ENCODE measurements at places on chromosomes 2 and 18. TPM values are rescaled to one million over a fixed set of nuclear protein-coding genes. Genes with fewer than 3 reads are reported as not detected.

GRCh38 chr18:24734058-24734457, 273.6 kb downstream of the HRH4 start:
- DNase-seq: no peak

DNA sequence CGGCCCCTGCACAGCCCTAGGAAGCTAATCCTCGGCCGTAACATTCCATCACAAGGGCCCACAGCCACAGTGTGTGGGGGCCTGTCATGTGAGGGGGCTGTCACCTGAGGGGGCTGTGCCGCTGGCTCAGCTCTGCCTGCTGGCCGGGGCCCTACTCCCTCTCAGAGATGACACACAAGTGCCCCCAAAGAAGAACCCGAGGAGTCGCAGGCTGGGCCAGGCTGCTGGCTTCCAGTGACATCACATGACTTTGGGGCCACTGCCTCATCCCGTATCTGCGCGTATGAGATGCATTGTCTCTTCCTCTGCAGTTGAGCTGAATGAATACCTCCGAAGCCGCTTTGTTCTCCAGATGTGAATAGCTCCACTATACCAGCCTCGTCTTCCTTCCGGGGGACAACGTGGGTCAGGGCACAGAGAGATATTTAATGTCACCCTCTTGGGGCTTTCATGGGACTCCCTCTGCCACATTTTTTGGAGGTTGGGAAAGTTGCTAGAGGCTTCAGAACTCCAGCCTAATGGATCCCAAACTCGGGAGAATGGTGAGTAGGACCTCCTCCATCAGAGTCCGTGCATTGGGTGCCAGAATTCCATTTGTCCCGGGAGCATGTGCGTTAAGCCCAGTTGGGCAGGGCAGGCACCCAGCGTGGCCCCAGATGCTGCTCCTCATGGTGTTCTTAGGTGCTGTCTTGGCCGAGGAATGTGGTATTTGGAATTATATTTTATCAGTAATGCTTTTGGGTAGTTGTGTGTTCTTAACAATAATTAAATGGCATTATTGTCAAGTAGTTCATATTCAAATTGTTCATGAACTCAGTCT, at the start of gene CNDP1:
Gene CNDP1 (plus strand): TSS at position 351 of the 820 bp plus-strand sequence. CDS start 168 bp downstream, at position 519.
- DNase-seq: no peak

GRCh38 chr18:35875566-35875965, 96.9 kb upstream of the RMP24 start:
- no peak for DNase-seq

- no peak for DNase-seq
Observed at GRCh38 chr2:14313341-14313740, 319.2 kb upstream of the LRATD1 start.

DNA sequence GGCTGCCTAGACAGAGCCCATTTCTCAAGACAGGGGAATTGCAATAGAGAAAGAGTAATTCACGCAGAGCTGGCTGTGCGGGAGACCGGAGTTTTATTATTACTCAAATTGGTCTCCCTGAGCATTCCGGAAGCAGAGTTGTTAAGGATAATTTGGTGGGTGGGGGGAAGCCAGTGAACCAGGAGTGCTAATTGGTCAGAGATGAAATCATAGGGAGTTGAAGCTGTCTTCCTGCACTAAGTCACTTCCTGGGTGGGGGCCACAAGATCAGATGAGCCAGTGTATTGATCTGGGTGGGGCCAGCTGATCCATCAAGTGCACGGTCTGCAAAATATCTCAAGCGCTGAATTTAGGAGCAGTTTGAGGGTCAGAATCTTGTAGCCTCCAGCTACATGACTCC, 84.8 kb downstream of the RTN4 start:
- DNase-seq: no peak

- DNase-seq: no peak
Observed at GRCh38 chr2:33014268-33014667, 67.5 kb downstream of the LTBP1 start.

GRCh38 chr18:61360404-61361383, 27.5 kb downstream of the CDH20 start:
- DNase-seq: no peak

GRCh38 chr2:3956406-3956805, 253.0 kb downstream of the DCDC2C start:
- DNase-seq: no peak

GRCh38 chr2:10658914-10659257, 30.9 kb downstream of the NOL10 start:
- DNase-seq: no peak

- DNase-seq: peak; percentile 49
Observed at GRCh38 chr2:177783835-177784744, 288.5 kb downstream of the PDE11A start.

DNA sequence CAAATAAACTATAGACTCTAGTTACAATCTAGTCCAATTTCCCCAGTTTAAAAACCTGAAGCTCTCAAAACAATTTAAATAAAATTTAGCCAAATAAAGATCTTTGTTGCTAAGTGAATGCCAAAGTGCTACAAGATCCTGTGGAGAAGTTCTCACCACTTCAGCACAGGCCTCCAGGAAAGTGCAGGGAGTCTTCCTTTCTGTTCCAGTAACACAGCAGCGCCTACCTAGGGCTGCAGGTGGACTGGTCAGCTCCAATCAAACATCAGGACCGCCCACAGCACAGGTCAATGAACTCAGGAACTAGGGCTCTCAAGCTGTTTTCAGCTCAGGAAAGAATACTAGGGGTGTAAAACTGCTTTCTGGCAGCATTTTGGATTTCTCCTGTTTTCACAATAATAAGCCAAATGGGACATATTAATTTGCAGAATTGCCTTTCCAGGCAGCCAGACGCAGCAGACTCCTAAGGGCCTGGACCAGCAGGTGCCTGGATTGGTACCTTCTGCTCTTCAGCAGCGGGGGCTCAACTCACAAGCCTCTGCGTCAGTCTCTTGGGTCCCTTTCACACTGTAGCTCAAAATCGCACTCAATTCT, 1.5 kb downstream of the FAM110C start:
- no peak for DNase-seq

DNA sequence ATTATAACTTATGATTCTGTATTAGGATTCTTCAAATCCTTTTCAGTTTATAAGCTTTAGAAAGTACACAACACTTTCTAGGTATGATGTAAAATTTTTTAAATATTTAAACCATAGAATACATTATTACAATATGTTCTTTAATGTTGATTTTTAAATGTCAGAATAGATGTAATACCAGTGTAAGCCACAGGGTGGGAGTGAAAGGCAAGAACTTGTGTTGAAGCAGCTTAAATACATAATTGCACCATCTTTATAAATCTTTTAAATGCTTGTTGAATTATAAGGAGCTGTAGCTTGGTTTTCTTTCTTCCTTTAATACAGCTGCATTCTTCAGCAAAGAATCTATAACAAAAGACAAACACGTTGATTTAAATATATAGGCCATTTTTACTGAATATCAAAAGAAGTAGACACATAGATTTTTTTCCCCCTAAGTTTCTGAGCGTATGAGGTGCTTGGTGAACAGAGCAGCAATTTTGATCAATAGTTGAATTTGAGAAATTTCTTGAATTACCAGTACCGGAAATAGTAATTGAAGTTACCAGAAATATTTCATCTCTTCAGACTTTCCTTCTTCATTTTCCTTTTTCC, 63.0 kb downstream of the TANK start:
- no peak for DNase-seq

- no peak for DNase-seq
Observed at GRCh38 chr2:239380831-239381708, 19.8 kb downstream of the HDAC4 start.

The OTOS gene
- total RNA-seq: not detected

The CIDEA gene
- 7.1 TPM for total RNA-seq

The REG1A gene
- not detected for total RNA-seq

The MTIF2 gene
- 34.8 TPM for total RNA-seq

The FOXD4L1 gene
- not detected for total RNA-seq

The FAM161A gene
- 6.0 TPM for total RNA-seq

The DSG1 gene
- total RNA-seq: not detected
